ENCODE measurements at places on chromosomes 11 and 22. TPM values are rescaled to one million over a fixed set of nuclear protein-coding genes. Genes with fewer than 3 reads are reported as not detected.

FAT3 gene
- 0.33 TPM for total RNA-seq

SMIM35 gene
- total RNA-seq = not detected

GRCh38 chr11:115912484-115912945, 408.3 kb upstream of the CADM1 start:
- H3K27me3 ChIP-seq = no peaks in the 10 kb centered on the region
- no peak overlapping the region for H3K4me3 ChIP-seq
- H3K4me1 ChIP-seq = no peaks in the 10 kb centered on the region
- no peak for DNase-seq

DNA sequence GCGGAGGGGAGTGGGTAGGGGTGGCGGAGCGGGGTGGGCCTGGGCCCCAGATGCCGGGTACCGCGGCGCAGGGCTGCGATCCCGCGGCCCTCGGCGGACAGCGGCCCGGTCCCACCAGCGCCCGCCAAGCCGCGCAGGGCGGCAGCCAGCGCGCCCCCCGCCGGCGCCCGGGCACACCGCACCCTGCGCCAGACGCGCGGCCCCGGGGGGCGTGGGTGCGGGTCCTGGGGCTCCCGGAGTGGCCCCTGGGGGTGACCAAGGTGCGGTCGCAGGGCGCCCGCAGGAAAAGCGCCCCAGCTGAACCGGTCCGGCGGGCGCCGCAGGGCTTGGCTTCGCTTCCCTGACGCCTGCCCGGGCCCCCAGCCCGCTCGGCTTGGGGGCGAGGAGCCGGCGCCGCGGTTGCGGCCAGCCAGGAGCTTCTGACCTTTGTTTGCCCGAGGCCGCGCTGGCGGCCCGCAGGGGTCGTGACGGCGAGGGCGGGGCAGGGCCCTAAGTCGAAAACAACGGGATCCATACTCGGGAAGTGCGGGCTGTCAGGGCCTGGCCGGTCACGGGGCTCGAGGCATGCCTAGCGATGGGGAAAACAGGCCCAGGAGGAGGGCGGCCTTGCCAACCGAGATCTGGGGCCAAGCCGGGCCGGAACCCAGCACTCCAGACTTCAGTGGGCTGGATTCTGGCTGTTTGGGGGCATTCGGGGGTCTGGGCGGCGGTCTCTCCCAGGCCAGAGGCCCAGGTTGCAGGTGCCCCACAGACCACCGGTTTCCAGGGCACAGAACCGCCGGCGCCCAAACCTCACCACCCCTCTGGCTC, 581 bp upstream of the AP5B1 start:
- peaks cover 13% of the 10 kb centered on the region for H3K27me3 ChIP-seq
- H3K27ac ChIP-seq = peak overlapping the region; percentile 31
- no peak for DNase-seq
- H3K4me1 ChIP-seq = no peaks in the 10 kb centered on the region

GRCh38 chr11:66047541-66048365, 1.2 kb downstream of the GAL3ST3 start:
- H3K27me3 ChIP-seq = no peaks in the 10 kb centered on the region
- DNase-seq = no peak
- peaks cover 3% of the 10 kb centered on the region for H3K4me1 ChIP-seq
- H3K27ac ChIP-seq = peak overlapping the region; percentile 56
- H3K4me3 ChIP-seq = peak overlapping the region; percentile 47

DNA sequence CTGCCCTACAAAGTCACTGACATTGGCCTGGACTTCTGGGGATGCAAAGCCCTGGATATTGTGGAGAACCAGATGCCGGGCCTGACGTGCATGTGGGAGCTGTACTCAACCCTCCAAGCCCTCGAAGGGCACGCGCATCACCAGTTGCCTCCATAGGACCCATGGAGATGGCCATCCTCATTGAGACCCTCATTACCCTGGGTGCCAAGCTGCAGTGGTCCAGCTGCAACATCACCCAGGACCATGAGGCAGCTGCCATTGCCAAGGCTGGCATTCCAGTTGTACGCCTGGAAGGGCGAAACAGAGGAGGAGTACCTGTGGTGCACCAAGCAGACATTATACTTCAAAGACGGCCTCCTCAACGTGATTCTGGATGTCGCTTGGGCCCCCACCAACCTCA, 1.9 kb downstream of the CCDC83 start:
- peaks cover 7% of the 10 kb centered on the region for H3K4me1 ChIP-seq
- H3K27ac ChIP-seq = no peak overlapping the region
- no peaks in the 10 kb centered on the region for H3K27me3 ChIP-seq
- no peaks in the 10 kb centered on the region for H3K36me3 ChIP-seq
- no peak overlapping the region for H3K4me3 ChIP-seq
- no peak for DNase-seq

PMM1 gene
- 17.3 TPM for total RNA-seq

DNA sequence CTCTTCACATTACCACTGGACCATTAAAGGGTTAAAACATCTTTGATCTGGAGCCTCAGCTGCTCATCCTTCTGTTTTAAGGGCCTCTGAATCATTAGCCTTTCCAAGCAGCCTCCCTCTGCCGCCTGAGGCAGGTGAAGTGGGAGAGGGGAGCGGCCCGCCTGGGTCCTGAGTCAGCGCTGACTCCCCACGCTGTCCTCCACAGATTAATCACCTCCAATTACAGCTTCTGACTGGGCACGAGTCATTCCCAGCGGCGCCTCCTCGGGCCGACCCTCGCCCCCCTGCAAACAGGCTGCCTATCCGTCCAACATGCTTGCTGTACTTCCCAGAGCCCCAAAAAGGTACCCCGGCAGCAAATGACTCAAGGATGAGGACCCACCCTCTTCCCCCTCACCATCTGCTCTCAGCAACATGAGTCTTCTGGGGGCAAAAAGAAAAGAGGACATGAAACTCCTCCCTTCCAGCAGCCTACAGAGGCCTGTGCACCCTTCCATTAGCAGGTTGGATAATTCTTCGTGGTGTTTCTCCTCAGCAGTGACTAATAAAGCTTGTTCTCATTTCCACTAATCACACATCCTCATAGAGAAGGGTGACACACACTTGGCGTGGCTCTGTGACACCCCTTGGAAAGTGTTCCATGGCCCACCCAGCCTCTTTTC, 44.3 kb upstream of the JAM3 start:
- H3K4me1 ChIP-seq = no peaks in the 10 kb centered on the region
- no peak overlapping the region for H3K4me3 ChIP-seq
- H3K27me3 ChIP-seq = no peaks in the 10 kb centered on the region

GRCh38 chr11:67006029-67006884, 16.7 kb upstream of the SYT12 start:
- no peaks in the 10 kb centered on the region for H3K36me3 ChIP-seq
- H3K27me3 ChIP-seq = no peaks in the 10 kb centered on the region
- peak; percentile 77 for DNase-seq
- H3K4me3 ChIP-seq = no peak overlapping the region

Data from right atrium auricular region (tissue), 2 donors.